ENCODE measurements at places on chromosomes 1 and 21.

GRCh38 chr1:87119541-87120140 is 205.2 kb downstream of the HS2ST1 start:
- DNase-seq: no peak

DNA sequence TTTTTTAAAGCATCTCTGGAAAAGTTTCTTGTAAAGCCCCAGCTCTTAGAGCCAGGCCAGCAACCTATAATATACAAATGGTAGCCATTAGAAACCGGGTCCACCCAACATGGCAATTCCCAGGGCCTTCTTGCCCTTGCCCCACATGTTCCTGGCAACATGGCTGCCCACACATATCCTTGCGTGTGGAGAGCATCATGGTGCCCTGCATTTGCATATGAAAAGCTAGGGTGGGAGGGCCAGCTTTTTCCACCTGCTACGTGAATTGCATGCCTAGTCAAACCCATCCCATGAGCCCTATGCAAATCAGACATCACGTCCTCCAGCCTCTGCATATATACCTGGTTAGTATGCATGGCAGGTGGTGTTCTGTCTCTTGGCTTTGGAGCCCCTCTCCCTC is 88.2 kb downstream of the RABGAP1L start:
- no peak for DNase-seq

DNA sequence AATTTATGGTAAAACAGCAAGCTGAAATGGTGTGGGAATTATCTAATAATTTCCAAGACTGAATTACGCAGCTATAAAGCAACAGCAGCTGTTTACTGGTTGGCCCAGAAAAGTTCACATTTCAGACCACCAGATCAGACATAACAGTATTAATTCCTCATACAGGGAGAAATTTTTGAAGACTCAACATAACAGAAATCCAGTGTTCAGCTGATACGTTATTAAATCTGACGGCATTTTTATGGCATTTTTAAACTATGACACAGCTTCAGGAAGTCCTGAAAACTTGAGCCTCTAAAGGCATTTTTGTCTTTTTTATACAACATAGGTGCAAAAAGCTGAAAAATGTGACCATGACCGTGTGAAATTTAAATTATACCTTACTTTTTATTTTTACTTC is 91.2 kb downstream of the APP start:
- no peak for DNase-seq

DNA sequence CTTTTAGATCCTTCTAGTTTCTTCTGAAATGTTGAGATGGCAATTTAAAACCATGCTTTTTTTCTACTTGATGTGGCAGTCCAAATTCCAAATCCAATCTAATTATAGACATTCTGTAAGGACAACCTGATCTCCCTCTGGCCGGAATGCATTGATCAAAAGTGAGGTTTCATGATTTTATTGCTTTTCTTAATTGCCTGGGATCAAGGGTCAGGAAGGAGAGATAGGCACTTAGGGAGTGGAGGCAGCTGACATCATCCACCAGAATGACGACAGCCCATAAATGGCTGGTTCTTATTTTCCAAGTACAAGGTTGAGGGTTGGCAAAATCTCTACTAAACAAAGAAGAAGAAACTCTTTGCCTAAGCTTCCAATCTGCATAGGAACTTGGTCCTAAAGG is 46.4 kb upstream of the SCCPDH start:
- DNase-seq: no peak

GRCh38 chr1:178934546-178934945 is 63.7 kb upstream of the ANGPTL1 start:
- DNase-seq: no peak

DNA sequence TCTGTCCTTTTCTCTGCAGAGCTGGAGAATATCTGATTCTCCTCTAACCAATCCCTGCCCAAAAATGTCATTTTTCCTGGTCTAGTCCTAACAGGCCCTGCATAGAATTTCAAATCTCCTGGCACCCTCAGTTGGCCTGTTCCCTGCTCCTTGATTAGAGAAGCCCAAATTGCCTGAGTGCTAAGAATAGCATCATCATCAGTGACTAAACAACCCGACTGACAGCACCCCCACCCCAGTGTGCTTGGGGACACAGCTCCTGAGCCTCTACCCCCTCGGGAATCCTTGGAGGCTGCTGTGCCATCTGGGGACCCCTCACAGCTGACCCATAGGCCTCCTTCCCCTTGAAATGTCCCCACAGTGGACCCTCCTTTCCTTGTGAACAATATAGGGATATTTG is 94.4 kb downstream of the DDX20 start:
- DNase-seq: no peak

- no peak for DNase-seq
Observed at GRCh38 chr1:216793303-216793702, 70.1 kb upstream of the ESRRG start.

GRCh38 chr1:41422306-41422705 is 61.1 kb downstream of the FOXO6 start:
- no peak for DNase-seq

DNA sequence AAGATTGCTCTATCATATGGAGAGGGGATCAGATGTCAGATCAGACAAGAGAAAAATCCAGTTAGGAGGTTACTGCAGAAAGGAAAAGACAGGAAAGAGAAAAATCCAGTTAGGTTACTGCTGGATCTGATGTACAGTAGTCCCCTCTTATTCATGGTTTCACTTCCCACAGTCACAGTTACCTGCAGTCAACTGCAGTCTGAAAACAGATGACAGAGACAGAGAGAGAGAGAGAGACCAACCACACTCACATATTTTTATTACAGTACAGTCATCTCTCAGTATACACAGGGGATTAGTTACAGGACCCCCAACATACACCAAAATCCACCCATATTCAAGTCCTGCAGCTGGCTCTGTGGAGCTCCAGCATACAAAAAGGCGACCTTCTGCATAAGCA is 29.3 kb downstream of the NUP133 start:
- peak; percentile 32 for DNase-seq

DNA sequence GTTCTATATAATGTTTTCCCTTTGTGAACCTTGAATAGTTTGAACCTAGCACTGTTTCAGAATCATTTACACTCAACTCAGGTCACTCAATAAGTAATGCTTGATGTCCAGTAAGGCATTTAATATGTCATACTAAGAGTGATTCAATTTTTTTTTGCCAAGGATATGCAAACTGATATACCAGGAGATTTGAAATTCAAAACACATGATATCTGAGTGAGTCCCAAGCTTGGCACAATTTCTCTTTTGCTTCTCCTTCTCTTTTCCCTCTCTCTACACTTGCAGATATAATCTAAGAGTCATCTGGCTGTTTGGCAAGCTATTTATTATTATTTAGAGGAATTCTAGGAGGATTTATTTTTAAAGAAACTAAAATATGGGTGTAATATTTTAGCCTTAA is 61.6 kb upstream of the SPAG17 start:
- DNase-seq: no peak

- no peak for DNase-seq
Observed at GRCh38 chr1:224333939-224334786, 4.2 kb upstream of the NVL start.
